ENCODE measurements at places on chromosomes 3 and 15.

DNA sequence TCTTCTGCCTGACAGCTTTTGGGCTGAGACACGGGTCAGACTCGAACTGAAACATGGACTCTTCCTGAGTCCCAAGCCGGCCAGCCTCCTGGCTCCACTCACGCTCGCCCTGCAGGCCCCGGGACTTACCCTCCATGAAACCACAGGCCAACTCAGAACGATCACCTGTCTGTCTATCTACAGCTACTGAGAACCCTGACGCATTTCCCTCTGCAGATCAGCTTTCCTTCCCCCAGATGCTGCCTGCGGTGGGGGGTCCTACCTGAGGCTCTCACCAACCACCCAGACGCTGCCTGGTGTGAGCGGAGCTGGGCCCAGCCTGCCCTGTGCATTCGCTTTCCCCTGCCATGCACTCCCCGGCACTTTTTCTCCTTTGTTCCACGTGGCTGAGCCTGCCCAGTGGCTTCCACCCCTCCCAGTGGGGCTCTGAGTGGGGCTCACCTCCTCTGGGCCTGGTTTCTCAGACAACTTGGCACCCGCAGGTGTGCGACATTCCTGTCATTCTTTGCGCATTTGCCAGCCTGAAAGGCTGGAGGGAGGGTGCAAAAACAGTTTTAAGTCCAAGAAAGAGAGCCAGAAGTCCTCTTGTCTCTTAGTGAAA lies 60.2 kb downstream of the PLXNA1 start:
- DNase-seq = no peak

GRCh38 chr15:78249131-78249530 lies 14.8 kb upstream of the ACSBG1 start:
- DNase-seq = no peak

GRCh38 chr3:126270145-126270811 lies 86.9 kb downstream of the KLF15 start:
- peak; percentile 6 for DNase-seq

DNA sequence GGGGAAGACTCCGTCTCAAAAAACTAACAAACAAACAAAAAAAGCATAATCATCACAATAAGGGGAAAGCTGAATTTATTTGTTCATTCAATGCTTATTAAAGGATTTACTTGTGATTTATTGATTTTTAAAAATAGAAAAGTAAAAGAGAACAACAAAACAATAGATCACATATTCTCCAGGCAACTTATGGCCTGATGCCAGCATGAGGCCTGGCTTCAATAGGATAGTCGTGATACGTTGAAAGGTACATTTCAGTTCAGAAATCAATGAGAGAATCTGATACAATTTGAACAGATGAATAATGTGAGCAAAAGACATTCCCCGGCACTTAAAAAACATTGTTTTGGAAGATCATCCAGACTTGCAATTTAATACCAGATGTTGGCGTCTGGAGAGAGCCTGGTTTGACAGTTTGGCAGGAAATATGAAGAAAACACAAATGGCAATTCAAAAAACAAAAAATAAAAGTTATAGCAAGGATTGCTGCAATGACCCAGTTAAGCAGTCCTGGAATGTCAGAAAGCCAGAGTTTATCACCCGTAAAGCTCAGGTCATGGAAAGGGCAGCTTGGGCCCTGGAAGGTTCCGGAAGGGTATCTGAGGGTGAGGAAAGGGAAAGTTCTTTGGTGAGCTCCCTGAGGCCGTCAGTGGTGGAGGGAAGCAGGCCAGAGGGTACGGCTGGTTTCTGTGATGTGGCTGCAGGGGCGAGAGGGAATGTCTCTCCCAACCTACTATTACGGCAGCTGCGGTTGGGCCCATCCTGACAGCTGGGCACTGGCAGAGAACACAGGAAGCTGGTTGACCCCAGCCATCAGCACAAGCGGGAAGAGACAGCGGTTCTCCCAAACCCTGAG lies 230.2 kb upstream of the HES1 start:
- no peak for DNase-seq

DNA sequence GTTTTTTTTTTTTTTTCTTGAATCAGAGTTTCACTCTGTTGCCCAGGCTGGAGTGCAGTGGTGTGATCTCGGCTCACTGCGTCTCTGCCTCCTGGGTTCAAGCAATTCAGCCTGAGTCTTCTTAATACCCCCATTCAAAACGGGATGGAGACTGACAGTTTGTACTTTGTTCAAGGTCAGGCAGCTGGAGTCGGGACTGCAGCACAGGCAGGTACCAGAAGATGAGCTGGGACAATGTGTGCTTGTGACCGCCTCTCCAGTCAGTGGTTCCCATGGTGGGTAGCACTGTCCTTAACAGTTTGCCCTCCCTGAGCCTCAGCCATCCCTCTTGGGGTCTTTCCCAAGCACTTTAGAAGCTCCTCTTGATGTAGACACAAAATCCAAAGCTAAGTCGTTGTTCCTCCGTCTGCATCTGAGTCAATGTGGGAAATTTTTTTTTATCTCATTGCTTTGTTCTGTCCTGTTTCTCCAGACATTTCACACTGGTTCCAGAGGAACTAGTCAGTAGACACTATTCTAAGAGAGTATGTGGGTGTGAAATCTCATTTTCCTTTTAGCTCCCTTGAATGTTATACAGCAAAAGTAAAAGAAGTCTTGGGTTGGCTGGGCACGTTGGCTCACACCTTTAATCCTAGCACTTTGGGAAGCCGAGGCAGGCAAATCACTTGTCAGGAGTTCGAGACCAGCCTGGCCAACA lies 5.3 kb upstream of the TTLL13 start:
- no peak for DNase-seq

DNA sequence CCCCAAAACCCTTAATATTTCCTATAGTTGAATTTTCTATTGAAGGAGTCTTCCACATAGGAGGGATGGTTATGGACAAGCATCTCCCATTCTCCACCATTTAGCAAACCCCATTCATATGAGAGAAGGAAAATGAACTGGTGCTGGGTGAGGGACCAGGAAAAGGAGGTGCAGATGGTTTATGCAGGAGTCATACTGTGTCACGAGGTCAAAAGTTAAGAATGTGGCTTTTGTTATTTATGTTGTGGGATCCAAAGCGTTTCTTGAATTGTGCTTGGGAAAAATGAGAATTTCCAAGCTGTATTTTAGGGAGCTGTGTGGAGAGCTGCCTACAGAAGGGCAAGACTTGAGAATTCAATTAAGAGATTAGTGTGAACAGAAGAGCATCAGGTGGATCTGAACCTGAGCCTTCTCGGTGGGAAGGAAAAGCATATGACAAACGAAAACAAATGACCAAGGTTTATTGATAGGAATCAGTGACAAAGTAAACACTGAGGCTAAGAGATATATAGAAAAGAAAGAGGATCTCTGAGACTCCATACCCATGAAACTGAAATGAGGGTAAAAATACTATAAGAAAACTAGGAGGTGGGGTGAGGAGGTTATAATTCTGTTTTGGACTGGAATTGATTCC lies 473.3 kb upstream of the NR2F2 start:
- DNase-seq = no peak

GRCh38 chr15:76200083-76200465 lies 111.2 kb downstream of the ETFA start:
- no peak for DNase-seq

DNA sequence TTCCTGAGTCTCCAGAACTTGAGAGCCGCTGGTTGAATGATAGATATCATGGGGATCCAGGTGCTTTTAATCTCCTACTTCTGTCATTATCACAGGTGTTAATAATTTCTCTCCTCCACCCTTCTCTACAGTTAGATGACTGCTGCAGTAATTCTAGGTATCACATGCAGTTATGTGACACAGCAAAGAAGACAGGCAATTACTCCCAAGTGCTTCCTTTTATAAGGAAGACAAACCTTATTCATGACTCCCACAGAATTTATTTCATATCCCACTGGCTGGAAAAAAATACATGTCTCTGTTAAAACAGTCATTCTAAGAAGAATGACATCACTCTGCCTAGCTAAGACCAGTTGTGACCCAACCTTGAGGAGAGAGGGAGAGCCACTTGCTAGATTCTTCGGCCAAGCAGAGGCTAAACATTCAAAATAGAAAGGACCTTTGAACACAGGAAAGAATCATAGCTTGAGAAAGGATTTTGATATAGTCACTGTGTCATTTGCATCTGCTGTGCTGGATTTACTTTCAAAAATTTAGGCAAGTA lies 500.6 kb downstream of the SI start:
- DNase-seq = no peak

- no peak for DNase-seq
Measured at GRCh38 chr3:137990427-137990826, 19.5 kb upstream of the CLDN18 start.

- no peak for DNase-seq
Measured at GRCh38 chr3:121883507-121883906, 10.7 kb upstream of the SLC15A2 start.

- no peak for DNase-seq
Measured at GRCh38 chr3:60758831-60759230, 492.4 kb downstream of the FHIT start.

DNA sequence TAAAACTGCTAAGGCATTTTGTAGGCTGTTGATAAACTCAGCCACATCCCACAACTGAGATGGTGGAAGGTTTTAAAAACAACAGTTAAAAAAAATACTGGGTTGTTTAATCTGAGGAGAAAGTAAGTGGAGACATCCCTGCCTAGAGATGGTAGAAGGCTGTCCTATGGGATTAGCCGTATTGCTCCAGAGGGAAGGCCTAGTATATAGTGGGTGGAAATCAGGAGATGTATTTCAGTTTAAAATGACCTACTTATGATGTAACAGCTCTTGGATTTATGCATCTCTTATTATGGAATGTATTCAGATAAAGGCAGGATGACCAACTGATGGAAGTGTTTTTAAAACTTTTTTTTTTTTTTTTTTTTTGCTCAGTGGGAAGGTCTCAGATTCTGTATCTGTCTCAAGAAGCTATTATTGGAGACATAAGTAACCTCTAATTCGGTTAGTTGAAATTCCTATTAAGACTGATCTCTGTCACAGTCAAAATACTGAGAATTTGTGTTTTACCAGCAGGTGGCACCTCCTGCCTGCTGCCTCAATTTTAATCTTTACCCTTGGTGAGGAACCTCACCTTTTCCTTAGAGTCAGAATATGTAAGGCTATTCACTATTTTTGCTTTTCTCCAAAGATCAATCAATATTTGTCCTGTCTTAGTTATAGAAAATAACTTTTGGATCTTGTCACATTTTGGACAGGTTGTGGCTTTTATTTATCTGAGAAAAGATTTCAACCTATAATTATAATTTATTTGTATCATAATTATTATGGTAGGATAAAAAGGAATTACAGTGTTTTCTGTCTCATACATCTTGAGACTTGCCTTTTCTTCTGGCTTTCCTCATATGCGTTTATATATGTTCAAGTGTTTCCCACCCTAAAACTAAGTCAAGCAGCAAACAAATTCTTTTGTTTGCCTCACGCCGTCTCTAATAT lies 63.0 kb downstream of the VPS8 start:
- peak; percentile 5 for DNase-seq
